T-helper 9 cell (primary cell): ENCODE measurements at places on chromosomes 5 and 9.

- DNase-seq = no peak
These were observed 55.9 kb upstream of the ANKRD55 start for GRCh38 chr5:56288873-56289601.

GRCh38 chr5:112293587-112293986, 125.5 kb downstream of the EPB41L4A start:
- no peak for DNase-seq

DNA sequence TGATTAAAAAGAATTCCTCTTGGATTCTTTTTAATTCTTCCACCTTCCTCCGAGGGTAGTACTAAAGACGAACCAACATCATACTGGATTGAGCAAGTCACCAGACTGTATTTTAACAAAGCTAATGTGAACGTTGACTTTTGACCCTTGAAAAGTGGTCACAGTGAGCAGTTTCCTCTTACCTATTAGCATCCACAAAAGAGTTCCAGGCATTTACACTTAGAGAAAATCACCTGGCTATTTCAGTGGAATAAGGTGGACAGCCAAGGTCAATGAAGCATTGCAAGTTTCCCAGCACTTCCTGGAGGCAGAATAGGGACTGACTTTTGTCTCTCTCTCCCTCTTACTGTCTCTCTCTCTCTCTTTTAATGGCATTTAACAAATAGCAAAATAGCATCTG, 145.1 kb upstream of the DAB2 start:
- no peak for DNase-seq

DNA sequence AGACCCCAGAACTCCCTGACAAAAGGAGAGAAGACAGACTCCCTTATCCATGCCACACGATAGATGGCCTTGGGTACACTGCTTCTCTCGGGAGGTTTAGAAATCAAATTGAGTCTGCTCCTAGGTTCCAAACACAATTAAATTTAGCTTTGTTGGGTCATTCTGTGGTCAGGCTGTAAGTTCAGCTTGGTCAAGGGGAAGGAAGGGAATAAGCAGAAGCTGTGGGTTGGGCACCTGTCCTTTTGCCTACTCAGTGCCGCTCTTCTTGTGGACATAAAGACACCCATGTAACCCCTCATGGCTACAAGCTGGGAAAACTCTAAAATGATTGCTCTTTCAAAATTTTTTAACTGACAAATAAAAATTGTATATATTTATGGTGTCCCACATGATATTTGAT, 19.1 kb upstream of the AK3 start:
- DNase-seq = no peak

DNA sequence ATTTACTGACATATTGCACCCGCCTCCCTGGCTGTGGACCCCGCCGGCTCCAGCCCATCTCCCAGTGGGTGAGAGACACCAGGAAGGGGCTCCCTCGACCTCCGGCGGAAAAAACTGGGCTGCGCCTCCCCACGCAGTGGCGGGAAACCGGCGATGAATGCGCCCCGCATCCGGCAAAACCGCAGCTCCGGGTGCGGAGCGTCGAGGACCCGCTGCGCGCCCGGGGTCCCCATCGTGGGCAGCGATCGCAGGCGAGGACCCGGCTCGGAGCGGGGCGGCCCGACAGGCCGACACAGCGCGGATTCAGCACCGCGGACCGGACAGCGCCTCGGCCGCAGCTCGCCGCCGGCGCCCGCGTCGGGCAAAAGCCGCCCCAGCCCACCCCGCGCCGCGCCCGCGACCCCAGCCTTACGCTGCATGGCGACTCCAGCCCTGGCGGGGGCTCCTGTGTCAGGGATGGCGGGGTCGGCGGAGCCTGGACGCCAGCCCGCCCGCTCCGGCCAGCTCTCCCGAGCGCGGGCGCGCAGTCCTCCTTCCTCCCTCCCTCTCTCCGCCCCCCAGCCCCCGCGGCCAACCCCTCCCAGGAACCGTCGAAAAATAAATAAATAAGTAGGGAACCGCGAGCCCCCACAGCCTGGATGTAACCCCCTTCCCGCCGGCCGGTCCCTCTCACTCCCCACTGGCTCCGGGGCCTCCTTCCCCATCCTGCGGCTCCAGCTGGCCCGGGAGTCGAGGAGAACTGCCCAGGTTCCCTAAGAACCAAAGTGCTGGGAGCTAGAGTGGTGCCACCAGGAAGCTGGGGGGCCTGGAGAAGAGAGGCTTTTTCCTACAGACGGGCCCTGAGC, 3.1 kb downstream of the LHX3 start:
- DNase-seq = no peak

DNA sequence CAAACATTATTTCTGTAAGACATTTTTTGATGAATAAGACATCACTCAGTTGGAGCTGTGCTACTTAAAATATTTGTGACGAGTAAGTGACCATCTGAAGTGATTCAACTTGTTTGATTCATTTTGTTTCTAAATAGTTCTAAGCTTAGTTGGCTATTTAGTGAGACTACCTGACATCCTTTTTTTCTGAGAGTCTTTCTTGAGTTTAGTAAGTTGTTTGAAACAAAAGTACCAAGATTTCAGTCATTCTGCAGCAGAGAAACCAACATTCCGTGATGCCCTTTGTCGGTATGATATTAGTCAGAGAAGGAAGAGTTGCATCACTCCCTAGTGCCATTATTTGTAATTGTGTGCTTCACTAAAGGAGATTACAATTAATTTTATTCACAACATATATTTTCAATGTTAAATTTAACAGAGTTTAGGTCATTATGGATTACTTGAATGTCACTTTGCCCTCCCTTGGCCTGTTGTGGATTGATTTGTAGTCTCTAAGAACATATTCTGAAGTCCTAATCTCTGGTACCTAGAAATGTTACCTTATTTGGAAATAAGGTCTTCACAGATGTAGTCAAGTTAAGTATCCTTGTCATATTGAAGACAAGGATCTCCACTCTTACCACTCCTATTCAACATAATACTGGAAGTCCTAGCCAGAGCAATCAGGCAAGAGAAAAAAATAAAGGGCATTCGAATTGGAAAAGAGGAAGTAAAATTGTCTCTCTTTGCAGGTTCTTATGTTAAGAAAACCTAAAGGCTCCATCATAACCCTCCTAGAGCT, 212.2 kb downstream of the PCSK1 start:
- no peak for DNase-seq

DNA sequence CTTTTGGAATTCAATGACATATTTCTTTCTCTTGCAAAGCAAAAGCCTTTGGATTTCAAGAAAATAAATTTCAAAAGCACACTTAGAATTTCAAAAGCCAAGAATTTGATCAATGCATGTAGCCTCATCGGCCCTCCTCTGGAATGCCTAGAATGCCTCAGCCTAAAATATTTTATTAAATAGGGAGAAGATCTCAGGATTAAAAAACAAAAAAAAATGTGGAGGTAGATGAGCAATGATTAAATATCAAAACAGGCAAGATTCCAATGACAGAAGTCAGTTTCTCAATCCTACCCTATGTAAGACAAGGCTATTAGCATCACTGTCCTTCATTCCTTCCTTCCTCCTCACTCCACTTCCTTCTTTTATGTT, 169.0 kb downstream of the CDH6 start:
- DNase-seq = no peak

DNA sequence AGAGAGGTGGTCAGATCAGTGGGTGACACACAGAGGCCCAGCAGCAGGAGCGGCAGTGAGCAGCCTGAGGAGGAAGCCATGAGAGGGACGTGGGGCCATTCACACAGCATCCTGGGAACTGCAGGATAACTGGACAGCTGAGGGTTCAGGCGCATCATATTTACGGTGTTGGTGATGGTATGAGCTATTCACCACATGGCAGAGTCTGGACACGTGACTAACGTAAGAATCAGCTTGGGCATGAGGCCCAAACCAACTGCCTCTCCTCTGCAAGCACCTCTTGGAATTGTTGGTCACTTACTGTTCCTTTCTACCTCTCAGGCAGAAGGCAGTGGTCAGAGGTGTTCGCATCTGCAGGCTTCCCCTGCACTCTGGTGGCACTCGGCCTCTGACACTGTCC, 141.1 kb downstream of the ENTREP1 start:
- no peak for DNase-seq
